ENCODE measurements at places on chromosomes 3 and 15.

DNA sequence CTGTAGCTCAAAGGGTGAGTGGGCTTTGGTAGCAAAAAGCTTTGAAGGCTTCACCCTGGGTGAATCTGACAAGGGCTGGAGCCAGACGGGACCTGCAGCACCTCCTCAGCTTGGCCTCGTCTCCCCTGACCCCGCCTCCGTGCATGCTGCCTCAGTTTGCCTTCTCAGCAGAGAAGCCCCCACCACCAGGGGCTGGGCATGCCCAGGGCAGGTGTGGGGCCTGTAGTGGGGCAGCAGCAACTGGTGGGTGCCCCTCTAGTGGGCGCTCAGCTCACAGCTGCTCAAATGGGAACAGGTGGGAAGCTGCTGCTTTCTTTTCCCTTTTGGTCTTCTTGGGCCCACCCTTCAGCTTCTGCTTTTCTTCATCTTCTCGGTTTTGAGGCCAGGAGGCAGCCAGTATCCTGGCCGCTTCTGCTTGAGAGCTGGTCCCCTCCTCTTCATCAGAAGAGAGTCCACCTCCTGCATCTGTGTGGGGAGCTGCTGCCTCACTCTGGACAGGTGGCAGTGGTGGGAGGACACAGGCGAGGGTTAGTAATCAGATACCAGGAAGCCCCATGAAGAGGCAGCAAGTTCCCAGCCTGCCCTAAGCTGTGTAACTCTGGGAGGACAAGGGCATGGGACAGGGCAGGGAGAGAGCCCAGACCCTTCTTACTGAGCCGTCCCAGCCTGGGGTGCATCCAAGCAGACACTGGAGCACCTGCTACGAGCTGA lies 21.0 kb downstream of the TMEM43 start:
- DNase-seq, result no peak

GRCh38 chr15:76328958-76329357 lies 7.6 kb upstream of the ISL2 start:
- no peak for DNase-seq

DNA sequence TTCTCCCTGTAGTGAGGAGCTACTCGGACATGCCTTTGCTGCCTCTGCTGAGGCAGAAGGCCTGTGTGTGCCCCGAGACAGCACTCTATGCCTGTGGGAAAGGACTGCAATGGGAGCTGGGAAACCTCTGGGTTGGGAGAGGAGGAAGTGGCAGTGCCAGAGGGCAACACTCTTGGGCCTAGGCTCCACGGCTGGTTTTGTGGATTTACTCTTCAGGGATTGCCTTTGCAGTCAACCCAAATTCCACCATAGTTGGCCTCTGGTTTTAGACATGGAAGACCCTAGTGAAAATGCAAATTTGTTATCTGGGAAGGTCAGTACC lies 46.8 kb downstream of the ITGA11 start:
- DNase-seq, result no peak

- DNase-seq, result no peak
Observed at GRCh38 chr3:133703915-133704314, 42.2 kb upstream of the TOPBP1 start.

DNA sequence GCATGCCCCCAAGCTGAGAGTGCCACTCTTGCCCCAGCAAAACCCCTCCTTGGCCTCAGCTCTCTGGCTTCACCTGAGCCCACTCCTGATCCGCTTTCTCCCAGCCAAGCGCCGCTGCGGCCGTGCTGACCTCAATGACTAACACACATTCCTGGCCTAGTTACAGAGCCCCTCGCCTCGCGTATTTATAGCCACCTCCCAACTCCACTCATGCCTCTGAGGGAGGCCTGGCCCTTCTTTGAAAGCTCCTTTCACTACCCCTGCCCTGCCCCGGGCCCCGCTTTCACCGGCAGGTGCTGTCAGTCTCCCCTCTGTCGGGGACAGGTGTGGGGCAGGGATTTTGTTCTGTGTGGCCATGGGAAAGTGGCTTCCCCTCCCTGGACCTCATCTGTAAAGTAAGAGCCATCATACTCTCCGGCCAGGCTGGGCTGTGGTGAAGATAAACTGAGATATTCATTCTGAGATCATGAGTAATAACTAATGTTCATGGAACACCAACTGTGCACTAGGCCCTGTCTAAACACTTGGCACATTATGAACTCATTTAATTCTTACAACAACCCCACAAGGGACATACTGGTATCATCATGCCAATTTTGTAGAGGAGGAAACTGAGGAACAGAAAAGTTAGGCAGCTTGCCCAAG lies 13.2 kb upstream of the ATP2B2 start:
- no peak for DNase-seq

Measured in renal cortex interstitium (tissue), 15 donors.